ENCODE measurements at places on chromosomes 6 and 20.

DNA sequence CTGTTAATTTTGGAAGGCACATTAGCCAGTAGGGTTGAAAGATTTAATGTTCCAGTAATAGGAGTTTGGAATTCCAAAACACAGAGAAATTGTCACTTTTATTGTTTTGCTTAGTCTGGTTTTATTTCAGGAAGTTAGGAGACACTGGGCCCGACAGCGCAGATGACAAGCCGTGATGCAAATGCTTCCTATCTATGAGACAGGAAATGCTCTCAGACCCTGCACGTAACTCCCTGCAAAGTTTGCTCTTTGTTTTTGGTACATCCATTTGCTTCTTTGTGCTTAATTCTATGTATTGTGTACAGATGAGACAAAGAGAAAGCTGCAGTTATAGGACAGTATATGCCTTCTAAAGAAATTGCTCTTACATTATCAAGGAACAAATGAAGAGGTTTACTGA lies 201.6 kb upstream of the SGK1 start:
- DNase-seq: no peak

DNA sequence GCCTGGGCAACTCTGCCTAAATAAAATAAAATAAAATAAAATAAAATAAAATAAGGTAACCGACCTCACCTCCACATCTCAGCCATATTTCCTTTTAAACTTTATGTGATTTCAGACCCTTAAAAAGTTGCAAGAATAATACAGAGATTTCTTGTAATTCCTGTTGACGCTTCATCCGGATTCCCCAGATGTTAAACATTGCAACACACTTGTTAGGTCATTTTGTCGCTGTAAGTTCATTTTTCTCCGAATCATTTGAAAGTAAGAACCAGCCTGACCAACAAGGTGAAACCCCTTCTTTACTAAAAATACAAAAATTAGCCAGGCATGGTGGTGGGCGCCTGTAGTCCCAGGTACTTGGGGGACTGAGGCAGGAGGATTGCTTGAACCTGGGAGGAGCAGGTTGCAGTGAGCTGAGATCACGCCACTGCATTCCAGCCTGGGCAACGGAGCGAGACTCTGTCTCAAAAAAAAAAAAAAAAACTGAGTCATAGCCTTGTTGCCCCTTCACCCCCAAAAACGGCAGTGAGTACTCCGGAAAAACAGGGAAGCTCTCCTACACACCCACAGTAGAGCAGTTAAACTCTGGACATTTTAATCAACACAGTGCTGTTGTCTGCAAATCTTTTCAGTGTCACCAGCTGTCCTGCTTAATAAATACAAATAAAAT lies 5.9 kb downstream of the PYGB start:
- DNase-seq: no peak

DNA sequence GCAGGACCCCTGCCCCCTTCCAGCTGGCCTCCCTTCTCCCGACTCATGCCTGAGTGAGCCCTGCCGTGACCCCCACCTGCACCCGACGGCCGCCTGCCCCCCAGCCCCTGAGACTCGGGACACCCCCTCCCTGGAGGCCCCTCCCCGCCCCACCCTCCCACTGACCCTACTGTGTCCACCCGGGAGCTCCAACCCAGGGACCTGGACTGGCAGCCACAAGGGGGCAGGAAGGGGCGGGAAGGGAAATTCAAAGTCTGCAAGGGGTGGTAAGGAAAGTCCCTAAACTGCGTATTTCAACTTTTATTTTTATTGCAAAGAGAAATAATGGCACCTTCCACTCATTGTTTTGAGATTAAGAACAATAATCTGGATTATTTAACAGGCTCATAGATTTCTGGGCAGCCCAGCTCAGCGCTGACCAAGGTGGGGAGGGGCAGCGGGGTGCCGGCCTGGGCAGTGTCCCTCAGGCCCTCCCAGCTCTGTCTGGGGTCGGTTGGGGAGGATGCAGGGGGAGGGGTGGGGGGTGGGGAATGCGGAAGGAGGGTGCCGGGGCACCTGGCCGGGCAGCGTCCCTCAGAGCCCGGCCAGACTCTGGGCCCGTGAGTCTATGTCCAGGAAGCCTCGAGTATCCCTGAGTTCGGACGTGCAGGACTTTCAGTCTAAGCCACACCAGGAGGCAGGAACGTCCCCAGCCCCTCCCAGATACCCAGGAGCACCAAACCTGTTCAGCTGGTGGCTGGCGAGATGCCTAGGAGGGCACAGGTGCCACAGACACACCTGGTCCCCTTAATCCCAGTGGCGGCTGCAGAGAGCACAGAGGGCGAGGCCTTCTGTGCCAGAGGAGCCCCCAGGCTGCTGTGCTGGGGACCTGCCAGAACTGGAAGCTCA lies 1.3 kb upstream of the PTK6 start:
- DNase-seq: no peak

DNA sequence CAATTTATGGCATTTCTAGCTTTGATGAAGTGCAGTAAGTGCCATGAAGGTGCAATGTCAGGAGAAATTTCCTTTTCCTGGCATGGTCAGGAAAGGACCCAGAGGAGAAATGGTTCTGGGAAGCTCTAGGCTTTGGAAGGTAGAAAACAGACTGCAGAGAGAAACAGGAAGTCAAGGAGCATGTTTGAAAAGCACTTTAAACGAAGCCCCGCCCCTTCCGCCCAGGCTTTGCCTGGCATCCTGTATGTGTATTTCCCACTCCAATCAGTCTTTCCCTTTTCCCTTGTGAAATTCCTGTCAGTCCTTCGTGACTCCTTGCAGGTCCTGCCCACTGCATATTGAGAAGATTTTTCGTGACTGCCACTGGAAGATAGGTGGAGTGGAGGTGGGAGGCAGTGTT lies 320.9 kb upstream of the SASH1 start:
- DNase-seq: no peak

DNA sequence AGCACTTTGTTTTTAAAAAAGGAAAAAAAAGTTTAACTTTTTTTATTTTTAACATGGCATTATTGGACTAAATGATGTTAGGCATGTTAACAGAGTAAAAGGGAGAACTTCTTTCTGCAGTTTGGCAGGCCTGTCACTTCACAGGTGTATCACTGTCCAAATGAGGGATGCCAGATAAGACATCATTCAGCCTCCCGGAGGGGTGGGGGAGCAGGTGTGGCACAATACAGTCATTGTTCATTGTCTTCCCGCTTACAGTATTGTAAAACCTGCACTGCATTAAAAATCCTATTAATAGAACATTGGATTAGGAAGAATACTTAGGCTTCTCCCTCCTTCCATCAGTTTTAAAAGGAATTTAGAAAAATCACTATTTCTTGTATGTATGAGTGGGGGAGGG lies 80.7 kb downstream of the CARMIL1 start:
- no peak for DNase-seq

- DNase-seq: no peak
These were observed 451.7 kb upstream of the MARCKS start for GRCh38 chr6:113405326-113406047.

- DNase-seq: no peak
These were observed 20.2 kb downstream of the STAU1 start for GRCh38 chr20:49167811-49168507.

GRCh38 chr6:166620478-166621113 lies 6.5 kb downstream of the RPS6KA2 start:
- peak; percentile 23 for DNase-seq

DNA sequence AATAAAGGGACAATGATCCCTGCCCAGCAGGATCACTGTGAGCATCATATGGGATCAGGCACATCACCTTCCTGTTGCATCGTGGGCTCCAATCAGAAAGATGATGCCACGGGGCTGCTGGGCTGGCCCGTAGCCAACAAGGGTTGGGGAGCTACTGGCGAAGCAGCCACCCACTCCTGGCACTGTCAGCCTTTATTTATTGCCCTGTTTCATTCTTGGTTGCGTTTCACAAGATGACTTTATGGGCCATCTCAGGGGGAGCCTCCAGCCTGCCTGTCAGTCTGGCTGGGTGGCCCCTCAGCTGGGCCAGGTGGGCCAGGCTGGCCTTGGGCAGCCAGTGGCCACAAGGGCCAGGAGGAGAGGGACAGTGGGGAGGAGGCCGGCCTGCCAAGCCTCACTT lies 17.3 kb downstream of the VSTM2L start:
- no peak for DNase-seq
